ENCODE measurements at places on chromosomes 3 and 15. TPM values are rescaled to one million over a fixed set of nuclear protein-coding genes. Genes with fewer than 3 reads are reported as not detected.

- DNase-seq = no peak
Observed at GRCh38 chr3:148759430-148759829, 61.7 kb downstream of the AGTR1 start.

DNA sequence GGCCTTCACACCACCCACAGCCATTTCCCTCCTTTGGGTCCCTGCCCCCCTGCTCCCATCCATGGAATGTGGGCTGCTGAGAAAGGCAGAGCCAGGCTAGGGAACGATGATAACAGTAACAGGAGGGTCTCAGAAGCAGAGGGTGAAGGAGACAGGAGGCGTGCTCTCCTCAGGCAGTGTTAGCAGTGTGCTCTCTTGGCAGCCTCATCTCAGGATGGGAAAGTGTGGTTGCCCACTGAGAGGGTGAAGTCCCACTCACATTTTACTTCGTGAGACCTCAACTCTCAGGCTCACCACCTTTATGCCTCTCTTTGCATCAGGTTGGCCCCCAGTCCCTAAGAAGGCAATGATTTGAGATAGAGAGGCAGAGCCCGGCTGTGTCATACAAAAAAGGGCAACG lies 24.5 kb downstream of the TIGIT start:
- DNase-seq = no peak

Gene CCDC191
- 0.21 TPM for total RNA-seq

DNA sequence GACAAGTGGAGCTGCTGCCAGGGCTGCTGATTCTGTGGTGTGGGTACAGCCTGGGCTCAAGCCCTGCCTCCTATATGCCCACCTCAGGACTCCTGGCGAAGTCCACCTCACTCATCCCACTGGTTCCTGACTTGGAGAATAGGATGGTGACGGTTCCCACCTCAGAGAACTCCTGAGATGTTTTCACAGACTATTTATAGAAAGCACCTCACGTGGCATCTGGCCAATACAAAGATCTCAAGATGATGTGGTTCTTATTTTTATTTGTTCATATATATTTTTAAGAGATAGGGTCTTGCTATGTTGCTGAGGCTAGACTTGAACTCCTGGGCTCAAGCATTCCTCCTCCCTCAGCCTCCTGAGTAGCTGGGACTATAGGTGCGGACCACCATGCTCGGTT lies 236.9 kb upstream of the BHLHE40 start:
- no peak for DNase-seq

DNA sequence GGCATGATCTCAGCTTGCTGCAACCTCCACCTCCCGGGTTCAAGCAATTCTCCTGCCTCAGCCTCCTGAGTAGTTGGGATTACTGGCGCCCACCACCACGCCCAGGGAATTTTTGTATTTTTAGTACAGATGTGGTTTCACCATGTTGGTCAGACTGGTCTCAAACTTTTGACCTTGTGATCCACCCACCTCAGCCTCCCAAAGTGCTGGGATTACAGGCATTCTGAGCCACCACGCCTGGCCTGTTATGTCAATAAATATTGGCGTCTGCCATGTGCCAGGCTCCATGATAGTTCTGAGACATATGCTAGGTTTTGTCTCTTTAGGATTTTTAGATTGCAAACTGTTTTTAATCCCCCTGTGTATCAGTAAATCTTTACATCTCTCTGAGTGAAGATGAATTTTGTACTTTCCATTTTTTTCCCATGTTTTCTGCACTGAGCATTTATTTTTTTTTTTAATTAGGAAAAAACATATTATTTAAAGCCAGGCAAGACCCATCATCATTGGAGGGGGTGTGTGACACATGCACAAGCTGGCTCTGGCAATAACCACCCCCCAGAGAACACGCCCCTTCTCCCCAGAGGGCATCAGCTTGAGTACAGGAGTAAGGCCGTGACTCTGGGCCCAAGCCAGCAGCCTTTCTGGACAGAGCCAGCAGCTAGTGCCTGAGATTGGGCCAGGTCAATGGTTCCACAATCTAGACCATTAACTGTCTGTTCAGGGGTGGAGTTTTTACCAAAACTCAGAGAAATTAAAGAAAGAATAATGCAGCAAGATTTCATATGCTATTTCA lies 51.0 kb upstream of the ATP1B3 start:
- no peak for DNase-seq

DNA sequence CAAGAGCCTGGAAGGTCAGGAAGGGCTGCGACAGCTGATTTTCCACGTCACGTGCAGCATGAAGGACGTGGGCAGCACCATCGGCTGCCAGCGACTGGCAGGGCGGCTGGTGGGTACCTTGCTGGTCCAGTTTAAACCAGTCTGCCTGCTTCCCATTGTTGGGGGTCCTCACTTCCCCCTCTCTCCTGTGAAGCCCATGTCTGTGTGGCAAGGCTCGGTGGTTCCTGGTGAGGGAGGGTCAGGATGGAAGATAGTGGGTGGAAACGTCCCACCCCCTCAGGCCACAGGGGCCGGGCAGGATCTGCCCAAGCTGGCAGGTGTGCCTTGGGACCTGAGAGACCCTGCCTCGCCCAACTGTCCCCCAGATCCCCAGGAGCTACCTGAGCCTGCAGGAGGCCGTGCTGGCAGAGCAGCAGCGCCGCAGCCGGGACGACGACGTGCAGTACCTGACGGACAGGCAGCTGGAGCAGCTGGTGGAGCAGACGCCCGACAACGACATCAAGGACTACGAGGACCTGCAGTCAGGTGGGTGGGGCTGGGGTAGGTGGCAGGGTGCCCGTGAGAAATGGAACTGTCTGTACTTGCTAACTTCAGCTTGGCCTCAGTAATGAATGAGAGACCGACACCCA lies 108.2 kb downstream of the LRRK1 start:
- no peak for DNase-seq

- no peak for DNase-seq
Observed at GRCh38 chr15:25899870-25900269, 36.7 kb upstream of the ATP10A start.

- DNase-seq = no peak
Observed at GRCh38 chr15:62482785-62483429, 317.8 kb upstream of the C2CD4B start.

DNA sequence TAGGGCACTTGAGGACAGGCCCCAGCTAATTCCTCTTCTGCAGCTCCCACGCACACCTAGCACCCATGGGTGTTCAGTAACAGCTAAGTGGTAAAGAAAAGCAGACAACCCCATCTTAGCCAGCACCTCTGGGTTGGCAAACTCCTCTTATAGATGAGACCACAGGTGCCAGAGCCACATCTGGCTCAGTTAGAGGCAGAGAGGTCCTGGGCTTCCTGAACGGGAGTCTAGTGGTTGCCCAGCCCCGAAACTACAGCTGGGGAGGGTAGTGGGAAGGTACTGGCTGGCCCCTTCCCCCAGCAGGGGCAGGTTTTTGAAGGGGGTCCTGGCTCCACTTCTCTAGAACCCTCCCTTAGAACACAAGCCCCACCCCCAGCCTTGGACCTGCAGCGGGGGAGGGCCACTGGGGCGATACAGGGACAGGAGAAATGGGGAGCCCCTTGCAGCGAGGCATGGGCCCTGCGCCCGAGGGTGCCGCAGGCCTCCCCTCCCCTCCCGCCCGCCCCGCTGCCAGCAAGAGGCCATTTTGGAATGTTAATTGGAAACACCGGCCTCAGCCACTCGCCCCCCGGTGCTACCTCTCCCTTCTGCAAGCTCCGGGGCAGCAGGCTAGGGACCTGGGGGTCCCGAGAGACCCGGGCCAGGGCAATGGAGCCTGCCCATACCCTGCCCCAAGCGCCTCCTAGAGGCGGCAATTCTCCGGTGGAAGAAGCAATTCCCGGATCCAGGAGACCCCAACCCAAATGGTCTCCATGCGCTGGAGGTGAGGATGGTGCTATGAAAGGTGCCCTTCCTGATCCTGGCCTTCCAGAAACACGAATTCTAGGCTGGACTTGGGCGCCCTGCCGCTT lies 1.5 kb downstream of the DUSP7 start:
- DNase-seq = no peak

Gene CDHR4
- not detected for total RNA-seq

Gene GOLGA8Q
- total RNA-seq = not detected

DNA sequence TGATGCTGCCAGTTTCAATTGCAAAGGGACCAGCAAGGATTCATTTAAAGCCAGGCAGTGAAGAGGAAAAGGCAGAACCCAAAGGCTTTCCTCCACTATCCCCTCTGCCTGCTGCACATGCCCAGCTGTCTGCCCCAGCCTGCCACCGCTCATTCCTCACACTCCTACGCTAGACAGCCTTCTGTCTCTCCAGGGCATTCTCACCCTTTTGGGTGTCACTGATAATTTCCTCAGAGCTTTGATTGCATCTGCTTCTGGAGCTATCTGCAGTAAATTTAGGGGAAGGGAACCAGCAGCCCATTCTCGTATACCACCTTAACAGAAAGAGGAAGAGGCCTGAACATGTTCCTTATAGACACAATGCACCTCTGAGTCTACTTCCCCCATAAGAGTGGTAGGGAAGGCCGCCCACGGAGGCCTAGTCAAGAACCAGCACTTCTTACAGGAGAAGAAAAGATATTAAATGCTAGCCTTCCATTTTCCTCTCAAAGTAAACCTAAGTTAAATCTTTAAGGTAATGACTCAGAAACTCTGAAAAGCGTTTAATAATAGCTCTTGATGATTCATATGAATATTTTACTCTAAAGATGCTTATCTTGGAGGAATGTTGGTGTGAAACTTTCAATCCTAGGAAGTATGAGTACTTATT lies 20.9 kb downstream of the NUDT16 start:
- no peak for DNase-seq

Gene BFSP2
- not detected for total RNA-seq

- no peak for DNase-seq
Observed at GRCh38 chr3:114411190-114411668, 117.4 kb downstream of the TIGIT start.

DNA sequence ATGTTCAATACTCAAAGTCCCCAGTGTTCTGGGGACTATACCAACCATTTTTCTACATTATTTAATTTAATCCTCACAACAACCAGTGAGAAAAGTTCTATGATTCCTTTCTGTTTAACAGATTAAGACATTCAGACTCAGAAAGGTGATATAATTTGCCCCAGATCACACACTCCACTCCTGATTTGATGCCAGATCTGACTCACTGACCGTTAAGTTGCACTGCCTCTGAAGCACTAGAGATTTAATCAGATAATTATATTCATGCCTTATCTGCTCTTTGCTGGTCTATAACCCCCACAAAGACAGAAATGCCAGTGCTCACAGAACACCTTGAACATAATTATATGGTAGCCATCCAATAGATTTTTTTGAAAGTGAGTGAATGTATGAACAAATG lies 501.0 kb downstream of the IGSF11 start:
- DNase-seq = no peak

Gene SH2D7
- total RNA-seq = not detected

Gene PAQR5
- 1.1 TPM for total RNA-seq

DNA sequence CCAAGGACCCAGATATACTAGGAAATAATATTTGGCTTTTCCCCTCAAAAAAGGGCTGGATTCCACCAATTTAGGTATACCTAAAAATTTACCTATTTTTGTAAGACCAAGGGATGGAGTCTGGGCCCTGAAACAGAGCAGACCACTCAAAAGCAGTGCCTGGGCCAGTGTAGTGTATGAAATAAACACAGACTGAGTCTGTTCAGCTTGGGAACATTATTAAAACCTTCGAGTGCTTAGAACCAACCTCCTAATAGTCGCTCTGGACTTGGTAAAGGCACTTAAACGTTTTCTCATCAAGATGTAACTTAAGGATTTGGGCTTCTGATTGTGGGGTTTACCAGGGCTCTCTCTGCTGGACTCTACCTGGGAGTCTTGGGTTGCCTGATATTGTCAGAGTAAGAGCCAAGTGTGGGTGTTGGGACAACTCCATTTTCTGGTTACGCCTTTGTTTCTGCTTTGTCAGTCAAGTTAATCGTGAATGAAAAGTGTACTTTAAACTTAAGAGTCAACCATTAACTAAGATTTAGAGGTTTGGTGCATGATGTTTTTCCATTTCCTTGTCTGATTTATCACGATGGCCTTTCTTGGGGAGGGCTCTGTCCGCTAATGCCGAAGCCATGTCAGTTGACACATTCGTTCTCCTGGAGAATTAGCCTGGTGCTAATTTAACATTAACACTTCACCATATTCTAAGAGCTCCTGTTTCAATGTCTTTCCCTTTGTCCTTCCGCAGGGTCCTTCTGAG lies 221.0 kb upstream of the TPM1 start:
- no peak for DNase-seq

DNA sequence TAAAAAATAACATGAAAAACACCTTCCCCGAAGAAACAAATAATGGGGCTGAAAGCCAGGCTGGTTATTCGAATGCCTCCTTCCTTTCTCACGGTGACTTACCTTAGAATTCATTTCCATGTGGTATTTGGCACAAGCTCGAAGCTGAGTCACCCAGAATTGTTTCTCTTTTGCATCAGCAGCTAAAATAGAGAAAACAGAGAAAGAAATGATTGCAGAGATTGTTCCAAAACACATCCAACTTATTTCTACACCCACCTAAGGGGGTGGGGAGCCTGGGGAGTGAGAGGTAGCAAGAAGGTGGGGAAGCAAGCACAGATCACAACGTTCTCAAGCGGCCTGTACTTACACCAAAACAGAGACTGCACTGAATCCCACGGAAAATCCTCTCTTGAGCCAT lies 104.7 kb downstream of the OSBPL10 start:
- no peak for DNase-seq

DNA sequence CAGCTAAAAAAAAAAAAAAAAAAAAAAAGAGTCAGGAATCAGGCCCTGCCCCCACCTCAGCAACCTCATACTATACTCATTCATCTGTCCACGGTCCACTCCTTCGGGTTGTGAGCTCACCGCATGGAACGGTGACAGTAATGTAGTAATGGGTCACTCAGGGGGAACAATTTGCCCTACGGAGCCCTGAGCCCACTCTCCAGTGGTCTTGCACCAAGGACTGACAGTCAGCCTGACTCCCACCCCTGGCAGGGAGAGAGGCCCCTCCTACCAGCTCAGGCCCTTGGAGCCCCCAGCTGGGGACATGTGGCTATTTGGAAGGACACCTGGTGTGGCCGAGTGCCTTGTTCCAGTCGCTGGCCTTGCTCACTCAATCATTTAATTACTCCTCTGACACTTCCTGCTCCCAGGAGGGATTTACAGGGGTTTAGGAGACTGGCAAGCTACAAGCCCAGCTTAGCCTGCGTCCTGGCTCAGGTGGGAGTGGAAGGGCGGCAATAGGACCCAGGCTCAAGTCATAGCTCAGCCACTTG lies 19.9 kb upstream of the CACNA2D2 start:
- DNase-seq = no peak

GRCh38 chr15:99842071-99842470 lies 108.8 kb upstream of the LYSMD4 start:
- no peak for DNase-seq

- no peak for DNase-seq
Observed at GRCh38 chr15:80485370-80486164, 81.4 kb downstream of the ARNT2 start.

Gene PXYLP1
- 14.2 TPM for total RNA-seq

- no peak for DNase-seq
Observed at GRCh38 chr15:38652998-38653397, 88.4 kb upstream of the RASGRP1 start.

Gene SERPINI2
- total RNA-seq = not detected

Gene EOMES
- total RNA-seq = not detected

Gene SEMA3B
- total RNA-seq = 24.2 TPM

Gene FGF12
- total RNA-seq = 0.43 TPM

- DNase-seq = no peak
Observed at GRCh38 chr3:66354001-66354400, 133.2 kb downstream of the SLC25A26 start.

Measured in ascending aorta (tissue), 2 donors.